ENCODE measurements at places on chromosomes 16 and 17.

DNA sequence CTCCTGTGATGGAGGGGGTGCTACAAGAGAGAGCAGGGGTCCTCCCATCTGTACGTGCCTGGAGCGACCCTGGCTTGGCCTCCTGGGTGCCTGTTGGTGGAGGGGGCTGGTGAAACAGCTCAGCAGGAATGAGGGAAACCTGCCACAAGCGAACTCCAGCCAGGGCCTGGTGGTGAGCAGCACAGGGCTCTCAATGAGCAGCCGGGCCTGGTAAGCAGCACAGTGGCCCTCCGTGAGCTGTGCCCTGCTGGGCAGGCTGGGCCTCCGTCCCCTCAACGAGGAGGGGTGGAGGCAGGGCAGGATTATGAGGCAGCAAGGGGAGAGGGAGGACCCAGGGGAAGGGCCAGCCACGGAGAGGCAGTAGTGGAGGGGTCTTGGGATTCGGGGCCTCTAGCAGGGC, 101.9 kb downstream of the SDK2 start:
- no peak for DNase-seq

- no peak for DNase-seq
Measured at GRCh38 chr17:673200-673681, 41.4 kb downstream of the VPS53 start.

DNA sequence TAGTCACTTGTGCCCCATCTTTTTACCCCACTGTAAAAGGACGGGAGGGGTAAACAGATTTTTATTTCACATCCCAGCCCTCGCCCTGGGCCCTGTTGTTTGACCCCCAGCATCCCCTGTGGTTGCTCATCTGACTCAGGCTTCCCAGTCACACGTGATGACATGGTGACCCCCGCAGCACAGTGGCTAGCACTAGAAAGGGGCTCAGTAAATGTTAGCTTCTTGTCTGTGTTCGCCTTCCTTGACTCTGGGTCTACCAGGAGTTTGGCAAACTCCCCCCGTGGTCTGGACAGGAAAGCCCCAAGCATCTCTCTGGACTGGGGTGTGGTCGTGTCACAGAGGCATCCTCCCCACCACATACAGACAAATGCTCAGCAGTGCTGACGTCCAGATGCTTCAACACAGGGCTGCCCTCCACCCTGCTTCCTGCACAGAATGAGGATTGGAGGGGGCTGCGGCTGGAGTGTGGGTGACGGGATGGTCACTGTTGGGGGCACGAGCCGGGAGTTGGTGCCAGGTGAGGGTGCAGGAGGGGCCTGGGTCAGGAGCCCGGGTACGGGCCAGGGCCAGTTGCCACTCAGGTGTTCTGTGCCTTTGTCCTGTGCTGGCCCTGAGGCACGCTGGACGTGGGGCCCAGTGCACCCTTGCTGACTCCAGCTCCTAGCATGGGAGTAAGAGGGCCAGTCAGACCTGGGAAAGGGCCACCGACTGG, 69.1 kb downstream of the METRNL start:
- no peak for DNase-seq

GRCh38 chr16:6484081-6484480, 848.6 kb upstream of the RBFOX1 start:
- no peak for DNase-seq

DNA sequence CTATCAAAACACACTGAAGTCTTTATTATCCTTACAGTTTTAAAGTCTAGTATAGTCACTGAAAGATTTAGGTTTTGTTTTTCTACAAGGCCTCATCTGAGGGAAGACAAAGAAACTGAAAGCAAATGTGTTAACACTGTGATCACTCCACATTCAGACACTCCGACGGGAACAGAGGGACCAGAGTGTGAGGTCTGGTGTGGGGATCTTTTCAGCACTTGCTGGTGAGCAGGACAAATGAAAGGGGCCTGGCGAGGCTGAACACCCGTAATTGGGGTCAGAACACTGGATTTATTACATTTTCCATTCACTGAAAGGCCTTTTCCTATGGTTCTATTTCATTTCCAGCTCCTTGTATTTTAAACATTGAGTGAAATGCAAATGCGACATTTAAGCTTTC, 910.5 kb downstream of the CDH11 start:
- DNase-seq: no peak

DNA sequence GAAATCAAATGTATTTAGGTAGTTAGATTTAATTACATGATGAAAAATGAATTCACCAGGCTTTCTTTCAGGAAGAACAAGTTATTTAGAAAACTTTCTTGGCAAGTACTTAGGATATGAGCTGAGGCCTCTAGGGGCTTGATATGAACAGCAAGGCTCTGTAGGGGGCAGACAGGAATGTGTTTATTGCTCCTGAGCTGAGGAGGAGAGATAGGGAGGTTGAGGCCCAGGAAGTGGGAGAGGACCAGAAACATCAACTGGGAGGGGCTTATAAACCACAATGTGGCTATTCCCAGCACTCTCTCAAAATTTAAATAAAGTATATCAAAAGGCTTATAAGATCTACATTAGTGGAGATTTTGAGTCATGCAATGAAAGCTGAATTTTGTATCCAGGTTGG, 154.0 kb upstream of the MAF start:
- DNase-seq: no peak

- DNase-seq: no peak
Measured at GRCh38 chr17:70307430-70308225, 138.3 kb downstream of the KCNJ2 start.

GRCh38 chr17:78724999-78725398, 57.1 kb downstream of the CYTH1 start:
- no peak for DNase-seq

- no peak for DNase-seq
Measured at GRCh38 chr17:27896701-27897100, 3.5 kb upstream of the LYRM9 start.

- no peak for DNase-seq
Measured at GRCh38 chr17:76071531-76072147, 678 bp downstream of the SRP68 start.

DNA sequence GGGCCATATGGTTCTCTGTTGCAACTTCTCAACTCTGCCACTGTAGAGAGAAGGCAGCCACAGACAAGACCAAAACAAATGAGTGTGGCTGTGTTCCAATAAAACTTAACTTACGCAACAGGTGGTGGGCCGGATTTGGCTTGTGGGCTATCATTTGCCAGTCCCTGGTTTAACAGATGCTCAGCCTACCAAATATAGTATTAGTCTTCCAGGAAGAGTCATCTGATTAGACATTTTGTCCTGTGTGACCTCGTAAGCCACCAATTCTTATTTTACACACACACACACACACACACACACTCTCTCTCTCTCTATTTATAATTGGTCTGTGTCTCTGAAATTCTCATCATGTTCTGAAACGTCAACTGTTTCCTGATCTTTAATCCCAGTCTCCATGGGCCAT, 245.9 kb downstream of the XYLT1 start:
- no peak for DNase-seq

- DNase-seq: no peak
Measured at GRCh38 chr17:37278247-37278894, 97.4 kb upstream of the C17orf78 start.

DNA sequence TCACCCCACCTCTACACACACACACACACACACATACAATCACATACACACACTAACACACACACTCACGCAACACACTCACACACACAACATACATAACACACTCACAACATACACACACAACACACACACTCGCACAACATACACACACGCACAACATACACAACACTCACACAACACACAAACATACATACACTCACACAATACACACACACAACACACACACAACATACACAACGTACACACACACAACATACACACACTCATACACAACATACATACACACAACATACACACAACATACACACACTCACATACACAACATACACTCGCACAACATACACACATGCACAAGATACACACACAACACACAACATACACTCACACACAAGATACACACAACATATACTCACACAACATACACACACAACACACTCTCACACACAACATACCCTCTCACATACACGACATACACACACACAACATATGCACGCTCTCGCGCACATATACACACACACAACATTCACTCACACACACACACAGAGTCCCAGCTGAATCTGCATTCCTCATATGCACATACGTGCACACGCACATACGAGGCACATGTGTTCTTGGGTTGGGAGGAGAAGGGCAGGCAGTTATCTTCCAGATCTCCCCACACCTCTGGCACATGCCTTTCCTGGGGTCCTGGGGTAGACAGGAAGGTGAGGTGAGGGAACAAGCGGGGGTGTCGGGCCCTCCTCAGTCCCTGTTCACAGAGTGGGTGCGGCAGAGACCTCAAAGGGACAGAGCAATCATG, 1.1 kb downstream of the ASGR2 start:
- DNase-seq: no peak

DNA sequence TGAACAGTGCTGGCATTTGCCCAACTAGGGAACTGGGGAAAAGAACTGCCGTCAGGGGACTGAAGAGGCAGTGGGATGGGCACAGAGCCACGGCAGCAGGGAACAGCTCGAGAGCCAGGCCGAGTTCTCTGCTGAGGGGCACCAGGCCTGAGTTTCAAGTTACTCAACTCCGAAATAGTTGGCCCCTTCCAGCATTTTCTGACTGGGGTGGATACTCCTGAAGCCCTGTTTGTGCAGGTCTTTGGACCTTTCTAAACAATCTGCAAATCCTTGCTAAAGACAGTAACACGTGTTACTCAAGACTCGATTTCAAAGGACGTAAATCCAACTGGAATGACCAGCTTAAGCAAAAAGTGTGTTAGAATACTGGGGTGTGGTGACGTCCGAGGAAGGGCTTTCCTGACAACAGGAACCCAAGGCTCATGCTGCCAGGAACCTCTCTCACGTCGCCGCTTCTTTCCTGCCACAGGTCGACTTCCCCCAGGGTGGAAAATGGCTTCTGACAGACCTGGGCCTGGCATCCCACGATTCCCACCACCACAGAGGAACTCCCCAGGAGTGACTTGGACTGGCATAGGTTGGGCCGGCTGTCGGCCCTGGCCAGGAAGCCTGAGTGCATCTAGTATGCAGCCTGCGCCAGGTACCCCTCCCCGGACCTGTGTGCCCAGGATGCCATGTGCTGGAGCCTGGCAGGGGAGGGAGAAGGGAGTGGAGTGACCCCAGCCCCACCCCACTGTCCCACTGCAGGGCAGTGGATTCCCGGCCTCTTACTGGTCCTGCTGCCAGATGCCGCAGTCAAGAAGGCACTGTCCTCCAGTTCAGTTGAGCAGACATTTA, 71.9 kb downstream of the N4BP1 start:
- no peak for DNase-seq

DNA sequence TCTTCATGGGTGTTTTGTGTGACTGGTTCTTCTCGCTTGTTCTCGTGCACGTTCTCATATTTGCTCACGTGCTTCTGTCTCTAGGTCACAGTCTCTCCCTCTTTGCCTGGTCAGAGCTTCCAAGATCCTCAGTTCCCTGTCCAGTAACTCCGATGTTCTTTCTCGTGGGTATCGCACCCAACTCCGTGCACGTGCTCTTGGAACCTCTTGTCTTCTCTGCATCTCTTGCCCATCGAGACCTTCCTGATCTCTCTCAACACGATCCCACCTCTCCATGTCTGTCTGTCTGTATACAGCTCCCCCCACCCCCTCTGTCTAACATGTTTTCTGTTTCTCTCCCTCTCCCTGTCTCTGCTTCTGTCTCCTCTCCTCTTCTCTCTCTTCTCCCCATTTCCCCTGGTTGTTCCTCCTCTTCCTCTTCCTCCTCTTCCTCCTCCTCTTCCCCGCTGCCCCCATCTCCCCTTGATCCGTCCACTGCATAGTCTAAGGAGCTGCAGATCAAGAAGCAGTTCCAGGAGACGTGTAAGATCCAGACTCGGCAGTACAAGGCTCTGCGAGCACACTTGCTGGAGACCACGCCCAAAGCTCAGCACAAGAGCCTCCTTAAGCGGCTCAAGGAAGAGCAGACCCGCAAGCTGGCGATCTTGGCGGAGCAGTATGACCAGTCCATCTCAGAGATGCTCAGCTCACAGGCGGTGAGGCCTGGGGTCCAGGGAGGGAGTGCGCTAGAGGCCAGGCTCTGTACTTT, 6.1 kb downstream of the HIRIP3 start:
- DNase-seq: no peak

- no peak for DNase-seq
Measured at GRCh38 chr17:79541056-79541850, 69.6 kb downstream of the RBFOX3 start.

DNA sequence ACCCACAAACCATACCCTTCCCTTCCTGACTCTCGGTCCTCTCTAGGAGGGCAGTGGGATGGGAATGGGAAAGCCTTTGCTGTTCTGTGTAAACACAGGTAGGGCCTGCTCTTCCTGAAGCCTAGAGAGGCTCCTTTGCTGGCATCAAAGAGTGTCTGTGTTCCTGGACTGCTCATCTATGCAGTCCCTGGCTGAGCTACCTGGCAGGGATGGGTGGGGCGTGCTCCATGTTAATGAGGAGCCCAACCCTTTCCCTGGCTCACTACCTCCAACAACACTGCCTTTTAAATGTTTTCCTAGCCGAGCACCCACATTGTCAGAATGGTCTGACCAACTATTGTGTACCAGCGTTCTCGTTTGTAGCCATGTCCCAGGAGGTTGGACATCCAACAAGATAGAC, 26.6 kb upstream of the NAGLU start:
- DNase-seq: no peak

DNA sequence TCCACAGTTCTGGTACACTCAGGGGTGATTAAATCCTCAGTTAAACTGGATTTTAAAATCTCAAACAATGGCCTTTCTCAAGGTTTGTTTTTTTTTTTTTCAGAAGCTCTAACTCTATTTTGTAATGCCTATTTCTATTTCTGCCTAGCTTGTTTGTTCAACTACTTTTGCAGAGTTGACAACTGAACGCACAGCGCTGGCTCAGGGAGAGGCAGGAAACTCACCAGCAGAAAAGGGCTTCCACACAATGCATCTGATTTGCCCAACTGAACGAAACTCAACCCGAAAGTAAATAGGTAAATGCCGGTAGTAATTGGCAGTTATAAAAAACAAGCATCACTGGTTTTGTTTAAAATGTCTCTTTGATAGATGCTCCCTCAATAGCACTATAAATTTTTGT, 52.7 kb upstream of the CNEP1R1 start:
- DNase-seq: no peak

GRCh38 chr17:50355336-50355700, 9.4 kb downstream of the XYLT2 start:
- no peak for DNase-seq

GRCh38 chr16:70159355-70160348, 13.9 kb upstream of the CLEC18C start:
- DNase-seq: no peak

GRCh38 chr17:74326506-74326905, 480 bp downstream of the KIF19 start:
- DNase-seq: no peak

DNA sequence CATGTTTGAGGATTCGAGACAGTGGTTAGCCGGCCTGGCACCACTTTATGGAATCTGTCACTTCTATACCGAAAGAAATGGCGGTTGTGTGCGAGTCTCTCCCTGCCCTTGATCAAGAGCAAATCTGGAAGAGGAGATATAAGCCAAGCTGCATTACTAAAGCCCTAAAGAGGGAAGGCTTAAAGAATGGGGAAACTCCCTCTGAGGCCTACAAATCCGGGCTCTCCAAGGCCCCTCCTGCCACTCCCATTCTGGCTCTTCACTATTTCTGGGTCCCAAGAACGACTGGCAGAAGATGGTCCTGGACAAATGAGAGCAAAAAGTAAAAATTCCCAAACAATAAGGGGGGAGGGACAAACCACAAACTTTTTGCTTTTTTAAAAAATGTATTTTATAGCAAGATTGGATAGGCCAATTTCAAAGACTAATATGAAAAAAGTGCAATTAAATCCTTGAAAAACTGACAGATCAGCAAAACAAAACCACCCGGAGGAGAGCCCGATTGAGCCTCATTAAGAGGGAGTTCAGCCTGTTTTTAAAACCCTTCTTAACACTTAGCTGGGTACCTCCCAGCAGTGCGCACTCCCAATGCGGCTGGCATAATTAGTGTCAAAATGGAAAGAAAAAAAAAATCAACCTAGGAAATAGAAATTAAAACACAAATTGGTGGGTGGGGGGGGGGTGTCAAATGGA, 193.5 kb downstream of the ZFHX3 start:
- DNase-seq: no peak

All from stimulated activated CD4-positive, alpha-beta T cell treated with anti-CD3 and anti-CD28 coated beads, Interleukin-4, amount 100 ng/mL, for 48 hours (primary cell).